Activated CD4-positive, alpha-beta memory T cell treated with anti-CD3 and anti-CD28 coated beads, Interleukin-2, amount 10 ng/mL, durations not matched to agents 7 days and 5 days (primary cell): ENCODE measurements at places on chromosomes 16 and 17.

- DNase-seq, result peak; percentile 70
These were observed 25.2 kb upstream of the USP36 start for GRCh38 chr17:78865682-78866390.

DNA sequence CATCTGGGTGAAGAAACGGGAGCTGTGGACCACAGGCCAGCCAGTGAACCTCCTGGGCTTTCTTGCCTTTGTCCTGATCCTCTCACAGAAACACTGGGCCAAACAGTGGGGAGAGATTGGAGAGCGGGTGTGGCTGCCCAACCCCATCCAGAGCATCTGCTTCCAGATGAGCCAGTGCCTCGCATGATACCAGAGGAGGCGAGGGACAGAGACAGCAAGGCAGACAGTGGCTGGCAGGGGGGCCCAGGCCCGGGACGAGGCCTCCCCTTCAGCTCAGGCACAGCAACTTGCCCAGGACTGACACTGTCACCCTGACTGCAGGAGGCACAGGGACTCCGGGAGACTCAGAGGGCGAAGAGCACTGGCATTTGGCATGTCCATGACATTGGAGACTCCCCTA is 12.0 kb downstream of the ARHGEF15 start:
- DNase-seq, result no peak

DNA sequence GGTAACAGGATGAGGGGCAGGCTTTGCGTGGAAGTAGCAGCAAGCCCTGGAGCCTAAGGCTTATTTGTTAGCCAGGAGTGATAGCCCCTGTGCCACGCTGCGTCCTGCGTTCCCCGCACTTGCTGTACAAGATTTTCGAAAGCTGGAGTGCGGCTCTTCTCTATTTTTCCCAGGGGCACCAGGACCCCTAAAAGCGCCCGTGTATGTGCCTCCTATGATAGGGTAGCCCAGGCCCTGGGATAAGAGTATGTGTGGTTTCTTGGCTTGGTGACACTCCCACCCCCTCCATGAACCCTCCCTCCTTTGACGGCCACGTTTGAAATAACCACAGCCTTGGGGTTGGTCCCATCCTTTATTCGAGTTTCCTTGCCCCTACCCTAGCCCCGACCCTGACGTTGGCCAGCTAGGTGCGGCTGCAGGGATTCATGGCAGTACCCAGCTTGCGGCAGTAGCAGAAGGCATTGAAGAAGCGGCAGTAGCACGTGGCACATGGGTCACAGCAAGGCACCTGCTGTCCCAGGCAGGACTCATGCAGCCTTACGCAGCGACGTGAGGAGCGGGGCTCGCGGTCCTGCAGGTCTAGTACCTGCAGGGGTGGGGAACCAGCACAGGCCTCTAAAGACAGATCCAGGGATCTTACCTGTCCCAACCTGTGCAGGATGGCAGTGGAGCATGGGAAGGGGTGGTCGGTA is 968 bp downstream of the AGRP start:
- DNase-seq, result no peak

DNA sequence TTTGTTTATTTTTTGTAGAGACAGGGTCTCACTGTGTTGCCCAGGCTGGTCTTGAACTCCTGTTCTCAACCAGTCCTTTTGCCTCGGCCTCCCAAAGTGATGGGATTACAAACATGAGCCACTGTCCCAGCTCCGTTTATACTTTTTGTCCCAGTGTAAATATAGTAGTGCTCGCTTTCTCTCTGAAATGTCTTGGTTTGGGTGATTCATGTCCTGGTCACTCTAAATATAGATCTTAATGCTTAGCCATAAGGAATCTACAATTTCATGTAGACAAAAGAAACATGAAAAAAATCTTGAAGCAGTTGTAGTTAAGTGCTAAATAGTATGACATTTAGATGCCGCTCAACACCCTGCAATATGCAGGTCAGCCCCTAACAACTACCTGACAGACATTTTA is 126.9 kb downstream of the KATNIP start:
- no peak for DNase-seq

DNA sequence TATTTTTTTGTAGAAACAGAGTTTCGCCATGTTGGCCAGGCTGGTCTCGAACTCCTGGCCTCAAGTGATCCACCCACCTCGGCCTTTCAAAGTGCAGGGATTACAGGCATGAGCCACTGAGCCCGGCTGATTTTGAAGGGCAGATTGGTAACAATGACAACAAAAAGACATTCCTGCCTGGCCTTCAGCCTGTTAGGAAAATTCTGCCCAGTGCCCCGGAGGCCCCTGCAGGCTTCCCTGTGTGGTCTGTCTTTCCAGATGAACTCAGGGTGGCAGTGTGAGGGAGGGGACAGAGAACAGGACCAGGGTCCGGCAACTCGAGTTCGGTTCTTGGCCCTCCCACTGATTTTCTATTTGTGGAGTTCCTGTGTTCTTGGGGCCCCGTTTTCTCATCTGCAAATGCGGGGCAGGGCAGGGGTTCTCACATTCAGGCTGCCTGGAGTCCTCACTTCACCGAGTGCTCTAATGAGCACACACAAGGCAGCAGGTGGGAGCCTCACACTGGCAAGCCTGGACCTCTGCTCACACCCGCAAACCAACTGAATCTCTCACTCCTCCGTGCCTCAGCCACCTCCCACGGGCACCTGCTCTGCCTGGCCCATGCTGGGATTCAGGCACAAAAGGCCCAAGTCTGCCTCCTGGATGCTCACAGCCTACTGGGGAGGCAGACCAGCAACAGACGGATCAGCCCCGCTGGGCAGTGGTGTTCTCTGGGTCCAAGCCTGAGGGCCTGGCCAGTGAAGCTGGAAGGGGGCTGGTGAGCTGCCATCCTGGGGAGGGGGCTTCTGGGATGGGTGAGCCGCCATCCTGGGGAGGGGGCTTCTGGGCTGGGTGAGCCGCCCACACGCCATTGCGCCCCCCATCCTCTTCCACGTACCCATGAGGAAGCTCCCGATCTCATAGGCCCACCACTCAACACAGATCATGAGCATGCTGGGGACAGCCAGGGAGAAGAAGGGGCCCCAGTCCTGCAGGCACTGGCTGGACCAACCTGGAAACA is 10.3 kb downstream of the SLC47A2 start:
- no peak for DNase-seq

DNA sequence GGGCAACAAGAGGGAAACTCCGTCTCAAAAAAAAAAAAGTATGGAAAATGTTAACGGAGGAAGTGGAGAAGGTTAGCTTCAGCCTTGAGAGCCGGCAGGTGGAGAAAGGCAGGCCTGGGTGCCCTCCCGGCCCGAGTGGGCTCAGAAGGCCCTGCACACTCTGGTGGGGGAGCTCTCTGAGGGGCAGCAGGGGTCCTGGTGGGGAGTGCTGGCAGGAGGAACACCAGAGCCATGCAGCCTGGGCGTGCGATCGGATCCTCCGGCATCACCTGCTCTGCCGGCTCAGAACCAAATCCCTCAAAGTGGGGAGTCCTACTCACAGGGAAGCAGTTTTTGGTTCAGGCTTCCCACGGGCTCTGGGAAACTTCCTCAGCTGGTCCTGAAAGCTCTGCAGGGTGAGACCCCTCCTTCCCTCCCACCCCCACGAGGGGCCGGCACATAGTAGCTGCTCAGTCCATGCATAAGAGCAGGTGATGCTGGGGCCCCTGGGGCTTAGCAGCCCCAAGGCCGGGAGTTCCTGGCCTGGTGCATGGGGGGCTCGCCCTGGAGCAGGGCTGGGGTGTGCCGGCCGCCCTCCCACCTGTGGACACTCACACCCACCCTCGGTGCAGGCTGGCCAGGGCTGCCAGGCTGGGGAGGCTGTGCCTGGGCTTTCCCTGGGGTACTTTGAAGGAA is 1.2 kb downstream of the FN3K start:
- no peak for DNase-seq

- DNase-seq, result no peak
These were observed 25.9 kb downstream of the ABCC12 start for GRCh38 chr16:48129926-48130325.

DNA sequence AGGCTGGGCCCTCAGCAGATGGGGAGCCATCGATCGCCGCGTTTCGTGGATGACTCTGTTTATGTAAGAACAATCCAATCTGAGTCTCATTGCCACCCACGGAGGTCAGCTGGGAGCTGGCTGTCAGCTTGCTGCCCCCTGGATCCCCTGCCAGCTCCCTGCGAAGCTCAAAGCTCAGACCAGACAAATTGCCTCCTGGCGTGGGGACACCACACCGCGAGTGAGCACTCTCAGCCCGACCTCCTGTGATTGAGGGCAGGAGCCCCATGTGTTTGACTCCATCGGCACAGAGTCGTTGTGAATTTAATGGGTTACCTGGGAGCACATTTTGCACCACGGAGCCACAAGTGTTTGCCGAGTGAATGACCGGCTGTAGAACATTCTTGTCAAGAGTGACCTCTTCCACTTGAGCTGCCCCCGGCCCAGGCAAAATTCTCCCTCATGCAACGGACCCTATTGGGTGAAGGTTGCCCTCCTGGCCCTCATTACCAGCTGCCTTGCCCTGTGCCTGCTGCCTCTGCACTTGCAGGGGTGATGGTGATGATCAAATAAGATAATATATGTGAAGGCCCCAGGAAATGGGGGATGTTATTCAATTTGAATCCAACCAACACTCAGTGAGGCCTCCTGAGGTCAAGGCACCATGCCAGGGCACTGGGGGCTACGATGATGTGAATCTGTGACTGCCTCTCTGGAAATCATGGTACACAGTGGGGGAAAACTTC is 7.6 kb upstream of the GFAP start:
- DNase-seq, result no peak

DNA sequence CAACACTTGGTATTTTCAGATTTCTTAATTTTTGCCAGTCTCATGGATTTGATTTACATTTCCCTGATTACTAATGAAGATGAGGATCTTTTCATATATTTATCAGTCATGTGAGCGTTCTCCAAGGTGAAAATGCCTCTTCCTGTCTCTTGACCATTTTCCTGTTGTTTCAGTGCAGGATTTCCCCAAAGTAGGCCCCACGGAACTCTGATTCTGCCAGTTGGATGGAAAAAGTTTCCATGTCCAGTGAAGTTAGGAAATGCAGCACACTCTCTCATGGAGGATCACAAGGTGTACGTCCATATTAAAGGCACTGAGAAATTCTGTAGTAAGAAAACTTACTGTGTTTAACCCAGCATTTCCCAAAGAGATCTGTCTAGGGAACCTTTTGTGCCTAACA is 16.5 kb upstream of the LIMD2 start:
- no peak for DNase-seq

DNA sequence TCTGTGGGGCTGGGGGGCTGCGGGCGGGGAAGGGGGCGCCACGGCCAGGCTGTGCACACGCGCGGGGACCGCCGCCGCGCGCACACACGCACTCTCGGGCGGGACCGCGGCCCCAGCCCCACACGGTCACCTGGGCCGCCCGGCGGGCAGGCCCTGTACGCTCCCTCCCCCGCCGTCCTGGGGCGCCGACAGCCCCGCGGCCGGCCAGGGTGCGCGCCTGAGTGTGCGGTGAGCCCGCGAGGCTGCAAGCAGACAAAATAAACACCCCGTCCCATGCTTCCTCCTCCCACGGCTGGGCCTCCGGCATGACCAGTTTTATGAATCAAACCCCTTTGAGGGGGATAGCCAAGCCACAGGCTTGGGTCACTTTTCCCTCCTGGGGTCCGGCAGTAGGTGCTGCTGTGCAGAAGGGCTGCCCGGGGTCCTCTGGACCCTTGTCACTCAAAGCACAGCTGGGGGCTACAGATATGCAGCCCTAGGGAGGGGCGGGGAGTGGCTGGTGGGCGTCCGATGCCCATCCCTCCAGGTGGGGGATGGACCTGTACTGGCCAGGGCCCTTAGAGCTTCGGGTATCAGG is 441 bp downstream of the VASN start:
- peak; percentile 31 for DNase-seq

DNA sequence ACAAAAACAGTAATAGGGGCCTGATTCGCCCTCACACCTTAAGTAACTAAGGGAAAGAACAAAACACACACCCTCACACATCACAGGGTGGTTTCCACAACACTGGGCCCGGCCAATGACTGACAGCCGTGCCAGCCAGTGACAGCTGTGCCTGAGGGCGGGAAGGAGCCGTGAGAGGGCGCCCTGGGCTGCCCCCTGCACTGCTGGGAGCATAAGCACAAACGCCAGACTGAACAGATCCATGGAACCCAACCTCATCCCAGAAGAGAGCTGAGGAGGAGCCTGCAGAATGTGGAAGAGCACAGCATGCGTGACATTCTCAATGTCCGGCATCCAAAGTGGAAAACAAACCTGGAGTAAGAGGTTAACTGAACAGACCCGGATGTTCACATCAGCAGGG is 16.0 kb downstream of the CSNK1D start:
- DNase-seq, result no peak

- DNase-seq, result no peak
These were observed 90.9 kb downstream of the GOSR1 start for GRCh38 chr17:30568117-30568430.

DNA sequence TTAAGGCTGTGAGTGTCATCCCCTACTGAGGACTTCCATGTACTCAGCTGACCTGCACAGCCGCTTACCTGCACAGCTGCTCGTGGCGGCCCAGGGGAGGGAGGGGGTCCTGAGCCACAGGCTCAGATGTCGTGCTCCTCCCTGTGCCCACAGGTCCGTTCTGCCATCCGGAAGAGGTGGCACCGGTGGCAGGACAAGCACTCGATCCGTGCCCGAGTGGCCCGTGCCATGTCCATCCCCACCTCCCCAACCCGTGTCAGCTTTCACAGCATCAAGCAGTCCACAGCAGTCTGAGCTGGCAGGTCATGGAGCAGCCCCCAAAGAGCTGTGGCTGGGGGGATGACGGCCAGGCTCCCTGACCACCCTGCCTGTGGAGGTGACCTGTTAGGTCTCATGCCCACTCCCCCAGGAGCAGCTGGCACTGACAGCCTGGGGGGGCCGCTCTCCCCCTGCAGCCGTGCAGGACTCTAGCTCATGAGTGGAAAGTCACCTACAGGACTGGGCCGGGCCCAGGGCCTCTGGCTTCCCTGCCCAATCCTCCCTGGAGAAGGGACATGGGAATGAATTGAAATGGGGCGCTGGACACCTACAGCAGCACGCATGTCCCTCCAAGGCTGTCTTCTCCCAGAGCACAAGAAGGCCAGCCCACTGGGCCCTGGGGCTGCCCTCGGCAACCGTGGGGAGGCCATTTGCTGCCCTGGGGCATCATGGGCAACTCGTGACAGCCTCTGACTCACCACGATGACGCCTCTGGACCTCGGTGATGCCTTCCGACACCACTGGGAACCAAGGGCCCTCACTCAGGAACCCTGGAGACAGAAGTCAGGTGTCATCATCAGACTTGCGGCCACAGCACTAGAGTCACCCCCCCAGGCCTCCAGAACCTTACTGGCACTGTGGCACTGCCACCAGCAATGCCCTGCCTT is 9.9 kb upstream of the SPPL2C start:
- no peak for DNase-seq

- no peak for DNase-seq
These were observed 234.8 kb downstream of the IRX3 start for GRCh38 chr16:54051821-54052220.

DNA sequence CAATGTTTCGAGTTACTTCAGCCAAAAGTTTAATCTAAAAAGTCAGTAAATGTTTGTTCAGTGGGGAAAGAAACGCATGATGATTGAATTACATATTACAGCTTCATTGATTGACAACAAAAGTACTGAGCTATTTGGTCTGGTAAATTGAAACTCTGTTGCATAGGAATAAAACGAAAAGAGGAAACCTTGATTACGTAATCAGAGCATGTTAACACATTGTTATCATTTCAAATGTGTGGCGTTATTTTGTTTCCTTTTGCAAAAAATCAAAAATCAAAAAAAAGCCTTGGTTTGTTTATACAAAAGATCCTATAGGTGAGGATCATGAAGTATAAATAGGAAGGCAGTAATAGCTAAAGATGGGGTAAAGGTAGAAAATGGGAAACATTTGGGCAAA is 19.5 kb upstream of the CA10 start:
- DNase-seq, result no peak
